Activated naive CD4-positive, alpha-beta T cell (primary cell): ENCODE measurements at places on chromosomes 3 and 15.

- DNase-seq = no peak
Observed at GRCh38 chr3:67176396-67176795, 178.3 kb downstream of the KBTBD8 start.

- DNase-seq = no peak
Observed at GRCh38 chr3:122406198-122406597, 9.7 kb downstream of the WDR5B start.

DNA sequence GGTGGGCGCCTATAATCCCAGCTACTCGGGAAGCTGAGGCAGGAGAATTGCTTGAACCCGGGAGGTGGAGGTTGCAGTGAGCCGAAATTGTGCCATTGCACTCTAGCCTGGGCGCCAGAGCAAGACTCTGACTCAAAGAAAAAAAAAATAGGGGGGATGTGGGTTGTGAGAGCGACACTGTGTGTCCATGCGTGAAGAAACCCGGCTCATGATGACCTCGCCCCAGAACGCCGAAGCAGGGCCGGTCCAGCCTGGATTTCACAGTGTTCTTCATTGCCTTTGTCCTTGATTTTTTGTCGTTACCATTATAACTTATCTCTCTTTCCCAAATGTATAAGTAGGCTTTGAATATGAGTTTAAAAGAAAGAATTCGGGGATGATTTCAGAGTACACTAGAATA is 128.7 kb downstream of the PGPEP1L start:
- DNase-seq = no peak

- DNase-seq = no peak
Observed at GRCh38 chr3:32685543-32686185, 676 bp downstream of the CNOT10 start.
